SK-MEL-5 (cell line): ENCODE measurements at places on chromosomes 2 and 18. TPM values are rescaled to one million over a fixed set of nuclear protein-coding genes. Genes with fewer than 3 reads are reported as not detected.

DNA sequence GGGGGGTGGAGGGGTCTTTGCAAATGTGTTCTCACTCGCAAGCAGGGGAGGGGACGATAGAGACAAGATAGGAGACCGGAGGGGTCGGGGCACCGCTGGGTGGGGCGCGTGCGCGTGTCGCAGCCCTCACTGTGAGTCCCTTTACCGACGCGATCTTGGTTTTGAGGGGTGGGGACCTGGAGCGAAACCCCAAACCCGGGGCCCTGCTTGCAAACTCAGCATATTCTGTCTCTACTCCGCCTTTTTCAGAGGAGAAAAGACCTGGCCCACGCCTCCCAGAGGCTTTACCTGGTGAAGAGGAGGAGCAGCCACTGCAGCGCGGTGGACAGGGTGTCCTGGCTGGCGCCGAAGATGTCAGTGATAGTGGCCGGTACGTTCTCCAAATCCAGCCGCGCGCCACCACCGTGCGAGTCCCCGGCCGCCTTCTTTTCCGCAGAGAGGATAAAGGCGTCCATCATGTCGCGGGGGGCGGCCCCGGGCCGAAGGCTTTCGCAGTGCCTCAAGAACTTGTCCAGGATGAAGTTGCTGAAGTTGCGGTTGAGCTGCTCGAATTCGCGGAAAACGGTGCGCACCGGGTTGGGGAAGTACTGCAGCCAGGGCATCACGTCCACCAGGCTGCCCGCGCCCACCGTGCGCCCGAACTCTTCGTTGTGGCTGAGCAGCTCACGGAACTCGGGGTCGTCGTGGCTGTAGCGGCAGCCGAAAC is 1.7 kb downstream of the CYP1B1 start:
- DNase-seq = no peak

GRCh38 chr2:30695749-30696148 is 111.5 kb downstream of the CAPN13 start:
- DNase-seq = no peak

DNA sequence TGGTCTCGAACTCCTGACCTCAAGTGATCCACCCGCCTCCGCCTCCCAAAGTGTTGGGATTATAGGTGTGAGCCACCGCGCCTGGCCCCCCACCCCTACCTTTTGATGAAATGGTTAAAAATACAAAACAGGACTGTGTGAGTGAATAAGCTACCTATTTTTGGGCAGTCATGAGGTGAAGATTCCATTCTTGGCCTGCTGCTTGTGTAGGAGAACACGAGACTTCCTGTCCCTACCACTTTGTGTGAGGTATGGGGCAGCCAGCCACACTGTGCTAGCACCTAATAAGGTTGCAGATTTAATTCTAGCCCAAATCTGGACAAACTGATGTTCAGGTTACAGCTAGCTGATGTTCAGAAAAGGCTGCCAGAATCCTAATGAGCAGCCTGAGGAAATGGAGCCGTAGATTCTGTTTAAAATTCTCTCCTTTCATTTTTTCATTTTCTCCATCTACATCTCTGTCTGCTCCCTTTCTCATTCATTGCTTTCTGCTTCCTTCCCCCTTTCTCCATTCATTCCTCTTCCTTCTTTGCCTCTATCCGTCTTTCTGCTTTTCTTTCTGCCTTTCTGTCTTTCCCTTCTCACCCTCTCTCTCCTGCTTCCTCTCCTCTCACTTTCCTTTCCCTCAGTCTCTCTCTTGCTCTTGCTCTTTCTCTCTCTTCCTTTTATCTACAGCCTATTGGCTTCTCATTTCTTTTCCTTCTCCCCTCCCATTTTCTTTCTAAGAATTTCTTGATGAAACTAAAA is 4.6 kb upstream of the LTBP1 start:
- no peak for DNase-seq

- no peak for DNase-seq
Observed at GRCh38 chr2:202172439-202173211, 65.8 kb downstream of the SUMO1 start.

- DNase-seq = no peak
Observed at GRCh38 chr2:204545861-204546735, 823 bp downstream of the PARD3B start.

- no peak for DNase-seq
Observed at GRCh38 chr2:169091761-169092519, 22.6 kb downstream of the DHRS9 start.

NEU4 gene
- total RNA-seq = not detected in 2 replicates

ARHGAP25 gene
- 0.26 and 0.43 TPM in 2 replicates for total RNA-seq

PLEK gene
- total RNA-seq = not detected in 2 replicates

POTEF gene
- 0.11 TPM in 1 of 2 replicates, not detected in the other for total RNA-seq
